Activated naive CD4-positive, alpha-beta T cell treated with anti-CD3 and anti-CD28 coated beads, Interleukin-2, amount 50 U/mL, for 72 hours (primary cell): ENCODE measurements at places on chromosomes 2 and 18.

- DNase-seq = no peak
Observed at GRCh38 chr18:48197819-48198218, 211.4 kb downstream of the ZBTB7C start.

DNA sequence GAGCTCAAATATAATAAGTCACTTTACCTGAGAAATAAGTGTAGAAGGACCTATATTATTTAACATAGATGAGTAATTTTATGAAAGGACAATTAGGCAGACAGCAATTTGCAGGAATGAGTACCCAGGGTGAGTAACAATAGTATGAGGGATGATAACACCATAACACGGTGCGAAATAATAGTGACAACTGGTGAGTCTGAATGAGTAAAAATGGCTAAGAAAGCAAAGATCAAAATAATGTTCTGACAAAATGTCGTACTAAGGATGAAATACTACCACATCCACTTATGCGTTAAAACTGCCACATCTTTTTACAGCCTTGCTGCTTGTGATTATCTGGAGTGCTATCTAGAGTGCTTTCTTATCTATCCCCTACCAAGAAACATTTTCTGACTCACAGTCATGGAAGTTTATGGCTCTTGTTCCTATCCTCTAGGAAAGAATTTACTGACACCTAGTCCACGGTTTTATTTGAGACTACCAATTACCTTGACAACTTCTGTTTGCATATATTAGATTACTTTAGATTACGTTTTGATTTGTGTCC is 929.7 kb downstream of the LRP1B start:
- no peak for DNase-seq

- DNase-seq = no peak
Observed at GRCh38 chr2:11833601-11834000, 87.2 kb downstream of the LPIN1 start.

DNA sequence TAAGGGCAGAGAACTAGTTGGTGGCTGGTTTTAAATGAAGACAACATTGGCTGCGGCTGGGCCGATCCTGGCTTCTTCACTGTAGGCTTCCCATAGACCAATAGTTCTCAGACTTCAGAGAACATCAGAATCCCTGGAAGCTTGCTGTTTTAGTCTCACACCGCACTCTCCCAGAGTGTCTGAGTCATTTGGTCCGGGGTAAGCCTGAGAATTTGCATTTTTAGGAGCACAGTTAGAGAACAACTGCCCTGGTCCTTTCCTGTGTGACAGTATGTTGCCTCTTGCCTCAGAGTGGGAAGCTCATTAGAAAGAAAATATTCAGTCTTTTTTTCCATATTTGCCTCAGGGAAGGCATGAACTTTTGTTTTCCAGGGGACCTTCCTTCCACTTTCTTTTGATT is 137.1 kb upstream of the GAREM1 start:
- DNase-seq = no peak

DNA sequence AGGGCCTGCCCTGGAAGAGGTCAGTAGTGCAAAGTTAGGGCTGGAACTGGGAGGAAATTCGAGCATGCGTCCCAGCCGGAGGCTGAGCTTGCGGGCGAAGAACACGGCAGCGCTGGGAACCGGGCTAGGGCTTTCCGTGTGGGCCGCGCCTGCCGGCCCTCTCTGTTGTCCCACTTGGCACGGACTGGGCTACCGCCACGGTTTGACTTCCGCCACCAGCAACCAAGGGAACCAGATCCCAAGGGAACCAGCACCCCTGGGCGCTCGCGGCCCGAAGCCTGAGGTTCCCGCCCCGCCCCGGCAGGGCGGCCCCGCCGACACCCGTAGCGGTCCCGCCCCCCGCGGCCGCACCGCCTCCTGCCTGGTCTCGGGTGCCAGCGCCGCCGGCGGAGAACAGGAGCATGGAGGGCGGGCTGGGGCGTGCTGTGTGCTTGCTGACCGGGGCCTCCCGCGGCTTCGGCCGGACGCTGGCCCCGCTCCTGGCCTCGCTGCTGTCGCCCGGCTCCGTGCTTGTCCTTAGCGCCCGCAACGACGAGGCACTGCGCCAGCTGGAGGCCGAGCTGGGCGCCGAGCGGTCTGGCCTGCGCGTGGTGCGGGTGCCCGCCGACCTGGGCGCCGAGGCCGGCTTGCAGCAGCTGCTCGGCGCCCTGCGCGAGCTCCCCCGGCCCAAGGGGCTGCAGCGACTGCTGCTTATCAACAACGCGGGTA is at the start of gene SPR:
Gene SPR (plus strand): TSS at position 377 of the 708 bp plus-strand sequence. CDS start 25 bp downstream, at position 402.
- peak; percentile 82 for DNase-seq

- DNase-seq = no peak
Observed at GRCh38 chr18:48859311-48860268, 91.2 kb downstream of the SMAD7 start.

- peak; percentile 18 for DNase-seq
Observed at GRCh38 chr2:164737612-164738081, 104.0 kb downstream of the COBLL1 start.

DNA sequence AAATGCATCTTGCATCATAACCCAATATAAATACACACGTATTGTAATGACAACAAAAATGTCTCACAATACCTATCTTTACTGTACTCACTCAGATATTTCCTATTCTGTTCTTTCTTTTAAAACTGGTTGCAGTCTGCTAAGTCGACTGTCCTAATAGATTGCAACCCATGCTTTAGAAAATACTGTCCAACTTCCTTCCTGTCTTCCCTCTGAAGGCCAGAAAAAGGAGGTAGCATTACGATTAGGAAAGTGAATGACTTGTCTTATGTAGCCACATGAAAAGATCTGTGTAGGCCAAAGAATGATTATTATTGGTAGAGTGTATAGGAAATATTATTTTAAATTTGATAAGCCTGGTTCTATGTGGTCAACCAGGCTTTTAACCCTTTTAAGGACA is 134.1 kb downstream of the FAM210A start:
- DNase-seq = no peak

DNA sequence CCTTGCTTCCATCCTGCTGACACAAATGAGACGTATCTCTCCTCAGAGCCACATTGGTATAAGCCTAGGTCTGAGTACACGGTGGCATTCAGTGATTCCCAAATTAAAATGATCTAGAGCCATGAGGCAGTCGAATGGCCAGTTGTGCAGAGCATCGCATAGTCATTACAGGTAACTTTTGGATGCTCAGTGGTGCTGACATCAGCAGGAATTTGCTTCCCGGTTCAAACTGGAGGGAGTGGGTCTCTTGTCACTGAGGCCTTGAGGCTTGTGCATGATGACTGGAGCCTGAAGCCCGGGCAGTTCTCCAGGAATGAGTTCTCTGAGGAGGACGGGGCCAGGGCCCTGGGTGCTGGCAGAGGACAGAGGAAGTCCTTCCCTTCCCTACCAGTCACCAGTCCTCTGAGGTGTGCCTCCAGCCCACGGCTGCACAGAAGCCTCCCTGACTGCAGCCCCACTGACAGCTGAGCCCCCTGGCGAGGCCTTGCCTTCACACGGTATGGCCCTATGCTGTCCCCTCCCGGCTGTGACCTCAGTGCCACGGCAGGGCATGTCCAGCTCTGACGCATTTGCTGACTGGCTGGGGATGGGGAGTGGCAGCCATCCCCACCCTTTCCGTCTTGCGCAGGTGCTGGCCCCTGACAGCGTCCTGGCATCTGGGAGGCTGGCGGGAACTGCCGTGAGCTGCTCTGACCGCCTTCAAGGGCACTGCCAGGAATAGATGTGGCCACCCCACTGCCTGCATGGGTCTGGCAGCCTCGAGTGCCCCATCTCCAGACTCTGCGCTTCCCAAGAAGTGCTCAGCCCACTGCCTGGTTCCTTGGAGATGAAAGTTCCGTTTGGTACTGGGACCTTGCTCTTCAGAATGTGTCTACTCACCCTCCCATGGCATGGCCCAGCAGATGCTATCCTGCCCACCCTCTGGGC is 117.4 kb downstream of the CELF4 start:
- no peak for DNase-seq

DNA sequence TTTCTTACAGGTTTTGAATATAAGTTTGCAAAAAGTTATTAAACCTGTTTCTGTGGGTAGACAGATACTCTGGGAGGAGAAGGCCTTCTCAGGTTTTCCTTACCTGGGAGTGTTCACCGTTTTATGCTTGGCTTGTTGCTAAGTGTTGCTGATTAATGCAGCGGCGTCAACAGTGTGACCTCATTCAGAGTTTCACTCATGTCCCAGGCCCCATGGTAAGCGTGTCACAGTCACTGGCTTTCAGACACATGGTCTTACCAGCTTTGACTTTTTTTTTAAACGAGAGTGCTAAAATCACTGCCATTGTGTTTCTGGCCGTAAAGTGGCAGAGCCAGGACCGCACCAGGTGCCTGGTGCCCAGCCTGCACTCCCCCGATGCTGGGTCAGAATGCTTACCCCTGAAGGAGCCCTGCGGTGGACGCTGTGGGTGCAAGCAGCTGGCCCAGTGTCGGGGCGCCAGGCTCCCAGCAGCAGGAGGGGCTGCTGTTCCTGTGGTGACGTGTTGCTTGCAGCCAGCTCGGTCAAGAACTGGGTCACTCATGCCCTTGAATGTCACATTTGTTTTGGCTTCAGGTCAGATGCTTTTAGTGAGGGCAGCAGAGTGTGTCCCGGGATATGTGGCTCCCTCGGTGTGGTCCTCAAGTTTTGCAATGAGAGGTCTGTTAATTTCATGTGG is 3.5 kb downstream of the CAPN10 start:
- DNase-seq = no peak

DNA sequence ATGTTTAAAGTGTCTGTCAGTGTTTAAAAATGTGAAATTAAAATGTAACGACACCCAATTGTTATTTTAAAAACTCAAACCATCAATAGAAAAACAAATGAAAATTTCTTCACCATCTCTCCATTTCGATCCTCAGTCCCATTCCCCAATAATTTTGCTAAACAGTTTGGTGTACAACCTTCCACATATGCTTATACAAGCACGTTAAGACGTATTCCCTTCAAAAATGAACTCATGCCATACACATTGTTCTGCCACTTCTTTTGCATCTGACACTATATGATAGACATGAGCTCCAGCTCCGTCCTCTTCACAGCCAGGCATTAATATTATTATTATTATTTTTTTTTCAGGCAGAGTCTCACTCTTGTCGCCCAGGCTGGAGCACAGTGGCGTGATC is 14.1 kb upstream of the MYCN start:
- DNase-seq = no peak

- DNase-seq = no peak
Observed at GRCh38 chr18:3440341-3440740, 9.6 kb upstream of the TGIF1 start.

DNA sequence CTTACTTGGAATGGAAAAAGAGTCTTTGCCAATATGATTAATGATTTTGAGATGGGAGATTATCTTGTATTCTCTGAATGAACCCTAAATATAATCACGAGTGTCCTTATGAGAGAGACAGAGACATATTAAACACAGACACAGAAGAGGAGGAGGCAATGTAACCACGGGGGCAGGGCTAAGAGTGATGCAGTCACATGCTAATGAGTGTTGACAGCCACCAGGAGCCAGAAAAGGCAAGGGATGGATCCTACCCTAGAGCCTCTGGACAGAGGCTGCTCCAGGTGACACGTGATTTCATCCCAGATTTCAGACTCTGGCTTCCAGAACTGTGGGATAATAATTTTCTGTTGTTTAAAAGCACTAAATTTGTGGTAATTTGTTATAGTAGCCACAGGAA is 679.6 kb downstream of the MBD2 start:
- DNase-seq = no peak

DNA sequence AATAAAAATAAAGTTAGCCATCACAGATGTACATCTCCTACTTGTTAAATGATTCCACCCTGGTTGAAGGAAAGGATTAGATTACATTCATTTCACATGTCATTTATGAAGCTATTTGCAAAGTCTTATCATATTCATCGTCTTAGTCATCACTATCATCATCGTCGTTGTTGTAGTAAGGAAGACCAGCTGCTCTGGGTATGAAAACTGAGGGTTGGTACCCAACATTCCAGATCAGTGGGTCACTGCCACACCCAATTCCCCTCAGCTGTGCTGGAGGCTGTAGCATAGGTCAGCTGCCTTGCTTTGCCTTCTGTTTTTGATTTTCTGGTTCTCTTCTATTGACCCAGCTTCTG is 20.9 kb upstream of the CCBE1 start:
- no peak for DNase-seq

GRCh38 chr2:31246184-31246852 is 12.4 kb downstream of the EHD3 start:
- no peak for DNase-seq

DNA sequence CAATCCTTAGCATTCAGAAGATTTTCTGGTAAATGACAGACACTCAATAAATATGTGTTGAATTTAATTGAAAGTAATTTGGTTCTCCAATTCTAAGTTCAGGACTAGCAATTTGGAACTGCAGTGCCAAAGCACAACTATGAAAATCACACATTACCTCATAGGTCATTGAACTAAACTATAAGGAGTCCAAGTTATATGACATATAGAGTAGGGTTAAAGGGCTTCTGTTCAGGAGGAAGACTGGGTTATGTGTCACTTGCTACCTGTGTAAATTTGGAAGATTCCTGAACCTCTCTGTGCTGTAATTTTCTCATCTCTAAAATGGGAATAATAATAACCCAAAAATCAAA is 27.8 kb upstream of the COBLL1 start:
- no peak for DNase-seq

GRCh38 chr2:65349863-65350262 is 82.5 kb downstream of the SPRED2 start:
- DNase-seq = no peak
